ENCODE measurements at places on chromosomes 4 and X.
A peak's percentile ranks its signal among the peaks of the same experiment; 100 is the strongest.

DNA sequence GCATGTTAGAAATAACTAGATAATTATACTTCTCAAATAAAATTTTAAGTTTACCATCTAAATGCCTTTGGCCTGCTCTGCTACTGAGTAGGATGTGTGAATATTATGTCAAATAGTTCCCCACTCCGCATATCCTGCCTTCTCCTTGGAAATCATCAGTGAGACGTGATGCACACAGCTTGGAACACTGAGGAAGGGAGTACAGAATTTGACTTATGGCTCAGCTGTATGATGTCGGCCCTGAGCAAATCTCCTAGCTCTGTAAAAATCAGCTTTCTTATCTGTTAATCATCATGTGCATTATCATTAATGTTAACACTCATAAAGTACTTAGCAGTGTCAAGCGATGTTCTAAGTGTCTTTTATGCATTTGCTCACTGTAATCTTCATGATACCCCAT is 241.0 kb upstream of the ANKRD50 start:
- no peak for ATAC-seq

GRCh38 chr4:188078116-188078515 is 31.3 kb downstream of the TRIML2 start:
- no peak for ATAC-seq

GRCh38 chrX:626745-627509 is 3.7 kb upstream of the SHOX start:
- ATAC-seq: no peak

GRCh38 chrX:17550011-17550410 is 175.0 kb downstream of the NHS start:
- ATAC-seq: no peak

- ATAC-seq: no peak
Observed at GRCh38 chr4:1395941-1396805, 10.1 kb downstream of the NKX1-1 start.

GRCh38 chr4:149768477-149768876 is 47.2 kb downstream of the IQCM start:
- no peak for ATAC-seq

GRCh38 chrX:155061760-155062159 is 9.2 kb downstream of the CMC4 start:
- ATAC-seq: no peak

GRCh38 chr4:40055511-40055862 is 1.2 kb upstream of the N4BP2 start:
- ATAC-seq: peak; percentile 44

GRCh38 chrX:136745215-136746173 is 35.2 kb downstream of the ARHGEF6 start:
- no peak for ATAC-seq

DNA sequence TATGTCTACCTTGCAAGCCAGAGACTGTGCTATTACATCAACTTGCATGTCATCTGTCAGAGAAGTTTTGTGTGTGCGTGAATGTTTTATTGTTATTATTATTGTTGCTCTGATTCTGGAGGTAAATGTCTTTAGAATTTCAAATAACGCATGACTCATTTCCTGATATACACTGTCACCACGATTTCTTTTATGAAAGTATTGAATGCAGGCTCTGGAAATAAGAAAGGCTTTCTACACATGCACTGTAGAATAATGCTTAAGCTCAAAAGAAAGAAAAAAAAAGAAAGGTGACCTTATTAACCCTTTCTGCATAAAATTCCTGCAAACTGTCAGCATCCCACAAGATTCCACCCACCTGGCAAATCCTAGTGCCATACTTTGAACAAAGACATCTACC is 632.9 kb downstream of the ZNF674 start:
- no peak for ATAC-seq
